ENCODE measurements at places on chromosomes 11 and 22.

- DNase-seq: no peak
These were observed 79.4 kb upstream of the ISX start for GRCh38 chr22:34986523-34986922.

GRCh38 chr11:28763876-28764275, 655.7 kb downstream of the METTL15 start:
- peak; percentile 10 for DNase-seq

DNA sequence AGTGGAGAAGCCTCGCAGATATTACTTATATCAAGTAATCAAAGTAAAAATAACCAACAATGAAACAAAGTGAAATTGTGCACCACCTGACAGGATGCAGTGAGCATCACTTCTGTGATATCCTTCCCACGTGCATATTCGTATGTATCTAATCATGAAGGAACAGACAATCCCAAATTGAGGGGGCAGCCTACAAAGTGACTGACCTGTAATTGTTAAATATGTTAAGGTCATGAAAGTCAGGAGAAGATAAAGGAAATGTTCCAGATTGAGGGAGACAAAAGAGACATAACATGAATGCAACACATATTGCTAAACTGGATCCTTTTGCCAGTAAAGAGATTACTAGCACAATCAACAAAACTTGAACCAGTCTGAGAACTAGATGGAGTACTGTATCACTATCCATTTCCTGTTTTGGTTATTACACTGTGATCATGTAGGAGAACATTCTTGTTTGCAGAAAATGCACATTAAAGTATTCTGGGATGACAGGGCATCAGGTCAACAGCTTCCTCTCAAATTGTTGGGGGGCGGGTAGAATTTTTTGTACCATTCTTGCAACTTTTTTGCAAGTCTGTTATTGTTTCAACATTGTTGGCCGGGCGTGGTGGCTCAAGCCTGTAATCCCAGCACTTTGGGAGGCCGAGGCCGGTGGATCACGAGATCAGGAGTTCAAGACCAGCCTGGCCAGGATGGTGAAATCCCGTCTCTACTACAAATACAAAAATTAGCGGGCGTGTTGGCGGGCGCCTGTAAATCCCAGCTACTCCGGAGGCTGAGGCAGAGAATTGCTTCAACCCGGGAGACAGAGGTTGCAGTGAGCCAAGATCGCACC, 2.0 kb downstream of the SBF2 start:
- DNase-seq: no peak

GRCh38 chr11:11237070-11237832, 115.8 kb downstream of the CSNK2A3 start:
- no peak for DNase-seq

GRCh38 chr11:93287434-93287833, 43.1 kb upstream of the DEUP1 start:
- DNase-seq: no peak

- peak; percentile 25 for DNase-seq
These were observed 159.2 kb upstream of the DDI1 start for GRCh38 chr11:103877221-103877620.

DNA sequence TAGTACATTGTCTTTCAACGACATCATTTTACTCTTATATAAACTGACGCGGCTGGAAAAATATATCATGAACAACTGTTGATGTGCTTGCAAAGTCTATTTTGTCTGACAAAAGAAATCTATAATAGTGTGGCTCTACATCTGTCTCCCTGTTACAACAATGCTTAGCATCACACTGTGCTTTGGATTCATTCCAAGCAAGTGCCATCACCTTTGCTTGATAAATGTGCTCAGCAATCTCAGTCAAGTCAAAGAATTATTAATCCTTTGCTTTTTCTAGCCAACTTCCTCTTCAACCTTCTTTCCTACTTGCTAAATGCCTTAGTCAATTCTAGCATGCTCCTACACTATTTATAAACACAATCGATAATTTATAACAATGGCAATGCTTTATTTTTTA, 140.5 kb downstream of the FCHSD2 start:
- DNase-seq: no peak

- peak; percentile 25 for DNase-seq
These were observed 5.9 kb upstream of the OR52L1 start for GRCh38 chr11:5992604-5993251.

DNA sequence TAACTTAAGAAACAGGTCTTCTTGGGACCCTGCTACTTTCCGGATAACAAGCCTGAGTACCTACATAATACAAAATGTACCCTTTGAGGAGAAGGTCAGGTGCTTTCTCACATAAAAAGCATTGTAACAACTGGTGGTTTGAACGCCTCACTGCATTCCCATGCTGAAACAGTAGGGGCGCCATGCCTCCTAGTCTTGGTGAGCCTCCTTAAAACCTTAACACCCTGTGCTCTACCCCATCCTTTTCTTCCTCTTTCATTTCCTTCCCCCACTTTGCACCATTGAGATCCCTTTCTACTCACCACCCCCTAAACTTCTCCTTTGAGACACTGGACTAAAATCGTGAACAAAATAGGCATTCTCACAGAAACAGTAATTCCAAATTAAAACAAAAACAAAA, 729.3 kb downstream of the NTM start:
- no peak for DNase-seq

GRCh38 chr22:44019416-44019815, 4.7 kb upstream of the PARVB start:
- no peak for DNase-seq

GRCh38 chr11:17807034-17807433, 72.5 kb downstream of the KCNC1 start:
- DNase-seq: peak; percentile 57

DNA sequence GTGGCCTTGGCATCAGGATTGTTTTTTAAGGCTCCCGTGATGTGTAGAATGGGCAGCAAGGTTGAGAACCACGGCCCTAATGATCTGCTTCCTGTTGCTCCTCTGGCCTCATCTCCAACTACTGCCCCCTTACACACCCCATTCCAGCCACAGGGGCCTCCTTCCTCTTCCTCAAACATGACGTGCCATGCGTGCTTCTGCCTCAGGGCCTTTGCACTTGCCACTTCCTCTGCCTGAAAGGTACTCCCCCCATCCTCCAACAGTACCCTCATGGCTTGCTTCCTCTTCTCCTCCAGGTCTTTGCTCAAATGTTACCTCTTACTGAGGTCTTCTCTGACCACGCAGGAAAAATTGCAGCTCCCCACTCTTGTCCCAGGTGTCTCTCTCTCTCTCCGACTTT, 93.9 kb upstream of the CSNK2A3 start:
- DNase-seq: no peak

Data from AG08395 (cell line).